Fibroblast of skin of scalp (primary cell): ENCODE measurements at places on chromosomes 13 and 19.

- no peak for DNase-seq
These were observed 25.0 kb downstream of the RFC3 start for GRCh38 chr13:33842986-33843385.

DNA sequence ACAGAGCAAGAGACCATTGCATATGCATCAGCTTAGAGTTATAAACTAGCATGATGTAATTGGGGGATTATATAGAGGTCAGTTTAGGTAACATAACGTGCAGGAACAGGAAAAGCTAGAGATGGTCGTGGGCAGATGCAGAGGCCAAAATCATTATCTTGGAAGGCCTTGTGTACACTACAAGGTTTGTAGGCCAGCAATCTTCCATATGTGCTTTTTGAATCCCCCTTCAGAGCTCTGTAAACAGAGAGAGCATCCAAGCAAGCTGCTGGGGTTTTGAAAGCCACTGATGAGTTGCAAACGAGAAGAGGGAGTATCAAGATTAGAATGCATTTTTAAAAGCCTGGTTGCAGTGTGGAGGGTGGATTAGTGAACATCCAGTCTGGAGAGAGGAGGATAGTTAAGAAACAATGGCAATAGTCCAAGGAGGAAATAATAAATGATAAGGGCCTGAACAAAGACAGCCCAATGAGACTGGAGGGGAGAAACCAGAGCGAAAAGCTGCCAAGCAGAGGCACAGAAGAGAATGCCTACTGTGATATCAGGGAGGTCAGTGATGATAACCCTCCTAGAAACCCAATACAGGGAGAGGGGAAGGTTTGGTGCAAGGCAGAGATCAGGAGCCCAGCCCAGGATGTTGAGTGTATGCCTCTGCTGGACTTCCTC, 109.6 kb downstream of the ZAR1L start:
- DNase-seq: no peak

DNA sequence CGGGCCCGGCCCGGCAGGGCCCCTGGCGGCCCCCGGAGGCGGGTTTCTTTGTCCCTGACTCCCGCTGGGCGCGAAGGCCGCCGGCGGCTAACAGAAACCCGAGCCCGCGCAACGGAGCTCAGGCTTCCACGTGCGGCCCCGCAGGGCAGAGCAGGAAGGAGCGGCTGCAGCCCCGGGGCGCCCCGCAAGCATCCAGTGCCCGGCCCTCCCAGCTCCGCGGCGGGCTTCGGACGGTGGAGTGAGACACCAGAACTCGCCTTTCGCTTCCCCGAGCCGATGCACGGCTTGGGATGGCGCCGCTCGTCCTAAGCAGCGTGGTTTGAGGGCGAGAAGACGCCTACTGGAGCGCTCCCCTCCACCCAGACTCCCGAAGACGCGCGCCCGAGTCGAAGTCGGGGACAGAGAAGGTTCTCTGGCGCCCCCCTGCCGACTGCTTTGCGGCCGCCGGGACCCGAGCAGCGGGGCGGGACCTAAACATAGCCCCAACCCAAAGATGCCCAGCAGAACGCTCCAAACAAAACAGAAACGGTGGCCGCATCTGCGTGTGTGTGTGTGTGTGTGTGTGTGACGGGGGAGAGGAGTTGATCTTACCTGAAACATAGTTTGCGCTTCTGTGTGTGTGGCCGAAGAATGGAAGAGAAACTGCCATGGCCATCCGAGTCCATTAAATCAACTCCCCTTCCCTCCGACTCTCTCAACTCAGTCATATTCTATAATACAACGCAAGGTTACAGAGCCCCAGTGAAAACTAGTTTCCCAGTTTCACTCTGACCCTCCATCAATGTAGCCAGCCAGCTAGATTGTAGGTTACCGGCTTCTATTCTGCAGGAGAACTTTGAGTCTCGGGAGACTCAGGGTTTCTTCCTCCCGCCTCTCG, 629 bp upstream of the FGF9 start:
- DNase-seq: peak; percentile 49

- DNase-seq: no peak
These were observed 416 bp downstream of the SLC25A42 start for GRCh38 chr19:19064098-19064722.

GRCh38 chr13:42707586-42707985, 73.8 kb upstream of the FAM216B start:
- DNase-seq: peak; percentile 79

- DNase-seq: peak; percentile 80
These were observed 20.1 kb upstream of the ZNRF4 start for GRCh38 chr19:5434970-5435641.

DNA sequence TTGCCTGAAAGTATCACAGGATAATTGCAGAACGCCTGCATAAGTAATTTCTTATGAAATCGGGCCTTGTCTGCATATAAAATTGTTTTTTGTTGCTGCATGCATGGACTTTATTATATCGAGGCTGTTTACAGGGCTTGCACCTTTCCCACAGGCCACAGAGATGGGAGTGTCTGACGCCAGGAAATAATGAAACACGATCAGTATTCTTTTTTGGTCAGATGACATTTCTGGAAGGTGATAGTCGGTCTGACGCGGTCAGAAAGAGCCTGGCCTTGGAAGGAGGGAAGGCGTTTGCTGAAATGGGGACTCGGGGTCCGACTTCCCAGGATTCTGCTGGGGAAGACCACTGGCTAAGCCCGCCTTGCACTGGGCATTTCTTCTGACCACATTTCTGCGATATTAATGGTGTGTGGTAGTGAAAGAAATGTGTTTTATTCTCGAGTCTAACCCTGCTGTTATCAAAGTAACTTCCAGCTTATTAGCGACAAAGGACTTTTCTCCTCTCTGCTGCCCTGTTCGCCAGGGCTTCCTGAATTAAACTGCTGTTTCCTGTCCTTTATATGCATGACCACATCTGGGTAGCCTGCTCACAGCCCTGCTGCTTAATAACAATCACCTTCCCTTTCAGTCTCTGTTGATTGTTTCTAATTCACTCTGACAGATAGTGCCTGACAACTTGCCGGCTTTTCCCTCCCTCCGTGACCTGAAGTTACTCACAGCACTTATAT, 11.6 kb upstream of the ZNF536 start:
- DNase-seq: no peak

DNA sequence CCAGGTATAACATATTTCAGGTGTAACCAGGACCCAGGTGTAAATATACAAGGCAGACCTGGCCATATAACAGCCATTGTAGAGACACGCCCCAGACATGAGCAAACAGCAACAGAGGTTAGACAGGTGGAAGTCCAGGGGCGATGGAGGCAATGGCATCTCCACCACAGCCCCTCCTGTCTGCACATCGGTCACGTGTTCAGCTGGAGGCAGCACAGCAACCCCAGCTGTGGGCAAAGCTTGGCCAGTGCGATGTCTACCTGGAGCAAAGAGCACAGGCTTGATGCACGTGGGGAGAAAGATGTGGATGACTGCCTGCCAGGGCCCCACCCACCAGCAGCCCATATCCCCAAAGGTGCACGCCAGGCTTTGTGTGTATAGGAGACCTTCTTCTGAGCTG, 4.4 kb downstream of the CYP4F2 start:
- DNase-seq: no peak

GRCh38 chr19:47013041-47013517, 6.6 kb upstream of the NPAS1 start:
- peak; percentile 72 for DNase-seq

GRCh38 chr13:35765366-35765765, 288.9 kb upstream of the MAB21L1 start:
- DNase-seq: no peak

DNA sequence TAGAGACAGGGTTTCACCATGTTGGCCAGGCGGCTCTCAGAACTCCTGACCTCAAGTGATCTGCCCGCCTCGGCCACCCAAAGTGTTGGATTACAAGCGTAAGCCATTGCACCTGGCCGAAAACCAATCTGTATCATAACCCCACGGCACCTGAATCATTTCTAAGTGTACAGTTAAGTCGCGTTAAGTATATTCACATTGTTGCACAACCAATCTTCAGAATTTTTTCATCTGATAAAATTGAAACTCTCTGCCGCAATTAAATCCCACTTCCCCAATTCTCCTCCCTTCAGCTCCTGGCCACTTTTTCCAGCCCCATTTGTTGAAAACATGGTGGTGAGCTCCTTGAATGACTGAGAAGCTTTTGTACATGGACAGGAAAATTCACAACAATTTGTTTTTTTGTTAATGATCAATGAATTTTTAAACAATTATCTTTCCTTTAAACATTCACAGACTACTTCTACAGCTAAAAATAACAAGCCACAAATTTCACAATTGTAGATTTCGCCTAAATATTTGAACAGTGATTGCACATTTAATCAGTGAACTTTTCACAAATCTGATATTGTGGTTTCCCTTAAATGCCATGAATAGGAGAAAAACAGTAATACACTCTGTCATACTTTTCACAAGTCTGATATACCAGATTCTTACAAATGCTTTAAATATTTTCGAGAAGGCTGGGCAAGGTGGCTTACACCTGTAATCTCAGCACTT, 13.8 kb downstream of the FGF21 start:
- DNase-seq: no peak

DNA sequence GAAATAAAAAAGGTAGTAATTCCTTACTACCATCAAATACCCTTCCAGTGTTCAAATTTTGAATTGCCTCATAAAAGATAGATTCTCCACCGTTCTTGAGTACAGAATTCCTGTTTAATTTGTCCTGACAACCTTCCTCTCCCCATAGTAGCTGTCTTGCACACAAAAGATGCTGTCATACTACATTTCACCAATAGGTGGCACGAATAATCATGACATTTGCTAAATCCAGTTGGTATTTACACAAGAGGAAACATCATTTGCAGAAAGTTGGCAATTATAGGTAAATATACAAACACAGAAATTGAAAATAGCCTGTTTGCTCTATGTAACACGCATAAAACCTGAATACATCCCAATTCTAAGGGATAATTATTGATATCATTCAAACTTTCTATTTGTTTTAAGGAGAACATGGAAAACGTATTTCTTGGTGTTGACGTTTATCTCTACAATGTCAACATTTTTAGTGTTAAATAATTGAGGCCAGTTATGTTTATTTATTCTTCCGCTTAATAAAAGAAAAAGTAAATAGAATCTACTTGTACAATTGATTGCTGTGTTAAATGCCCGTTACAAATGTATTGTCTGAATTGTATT, 58.3 kb upstream of the CLDN10 start:
- peak; percentile 56 for DNase-seq

DNA sequence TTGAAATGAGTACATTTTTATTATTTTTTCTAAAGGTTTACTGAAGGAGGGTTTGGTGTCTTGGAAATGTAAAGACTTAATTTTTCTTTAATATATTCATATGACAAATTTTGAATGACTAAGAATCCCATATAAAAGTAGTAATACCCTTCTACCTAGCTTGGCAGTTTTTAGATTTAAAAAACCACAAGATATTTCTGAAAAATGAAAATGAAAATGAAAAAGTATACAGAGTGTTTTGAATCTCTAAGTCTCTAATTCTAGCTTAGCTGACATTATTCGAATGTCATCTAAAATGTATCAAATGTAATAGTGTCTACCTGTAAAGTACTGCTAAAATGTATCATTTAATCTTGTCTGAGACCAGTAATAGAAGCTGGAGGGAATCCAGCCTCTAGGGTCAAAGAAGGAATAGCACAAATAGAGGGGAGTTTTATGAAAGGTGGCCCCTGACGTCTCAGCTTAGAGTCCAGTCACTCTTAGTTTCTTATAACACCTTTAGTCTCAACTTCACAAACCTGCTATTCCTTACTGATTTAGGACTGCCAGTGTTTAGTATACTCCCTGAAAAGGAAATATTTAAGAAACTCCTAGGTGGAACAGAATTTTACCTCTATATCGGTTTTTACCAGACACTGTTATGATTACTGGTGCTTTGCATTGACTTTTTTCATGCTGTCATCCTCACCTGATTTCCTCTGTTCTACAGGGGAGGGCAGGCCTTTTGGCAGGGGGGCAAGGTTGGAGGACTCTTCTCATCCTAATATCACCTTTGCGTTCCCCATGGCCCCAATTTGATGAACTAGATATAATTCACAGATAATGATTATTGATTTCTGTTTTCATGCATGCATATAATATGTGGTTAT, 16.2 kb upstream of the MIR17HG start:
- DNase-seq: no peak

DNA sequence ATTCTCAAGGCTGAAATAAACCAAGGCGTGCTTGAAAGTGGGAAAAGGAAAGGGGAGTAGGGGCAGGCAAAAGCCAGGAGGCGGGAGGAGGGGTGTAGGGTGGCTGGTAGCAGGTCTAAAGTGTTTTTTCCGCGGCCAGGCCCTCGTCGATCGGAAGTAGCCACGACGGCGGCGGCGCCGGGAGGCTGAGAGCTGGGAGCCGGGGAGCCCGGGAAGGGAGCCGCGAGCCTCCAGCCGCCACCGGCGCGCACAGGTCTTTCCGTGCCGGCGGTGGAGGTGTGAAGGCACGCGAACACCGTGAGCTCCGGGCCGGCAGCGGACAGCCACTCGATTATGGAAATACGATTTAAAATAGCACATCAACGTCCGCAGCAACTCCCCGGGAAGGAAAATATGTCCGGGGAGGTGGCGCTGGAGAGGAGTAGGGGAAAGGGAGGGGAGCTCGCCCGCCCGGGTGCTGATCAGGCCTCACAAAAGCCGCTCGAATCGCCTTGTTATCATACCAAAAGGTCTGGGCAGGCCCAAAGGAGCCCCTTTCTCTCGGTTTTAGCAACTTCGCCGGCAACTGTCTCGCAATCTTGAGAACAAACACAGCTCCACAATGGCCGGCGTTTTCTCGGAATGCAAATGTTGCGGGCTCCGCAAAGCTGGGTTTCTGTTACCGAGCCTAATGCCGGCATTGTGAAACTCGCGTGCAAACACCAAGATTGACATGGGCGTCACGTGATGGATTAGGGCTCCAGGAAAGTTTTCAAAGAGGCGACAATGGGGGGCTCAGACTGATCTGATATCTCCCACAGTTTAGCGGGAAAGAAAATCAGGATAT, 2.9 kb upstream of the PCDH8 start:
- peak; percentile 1 for DNase-seq

DNA sequence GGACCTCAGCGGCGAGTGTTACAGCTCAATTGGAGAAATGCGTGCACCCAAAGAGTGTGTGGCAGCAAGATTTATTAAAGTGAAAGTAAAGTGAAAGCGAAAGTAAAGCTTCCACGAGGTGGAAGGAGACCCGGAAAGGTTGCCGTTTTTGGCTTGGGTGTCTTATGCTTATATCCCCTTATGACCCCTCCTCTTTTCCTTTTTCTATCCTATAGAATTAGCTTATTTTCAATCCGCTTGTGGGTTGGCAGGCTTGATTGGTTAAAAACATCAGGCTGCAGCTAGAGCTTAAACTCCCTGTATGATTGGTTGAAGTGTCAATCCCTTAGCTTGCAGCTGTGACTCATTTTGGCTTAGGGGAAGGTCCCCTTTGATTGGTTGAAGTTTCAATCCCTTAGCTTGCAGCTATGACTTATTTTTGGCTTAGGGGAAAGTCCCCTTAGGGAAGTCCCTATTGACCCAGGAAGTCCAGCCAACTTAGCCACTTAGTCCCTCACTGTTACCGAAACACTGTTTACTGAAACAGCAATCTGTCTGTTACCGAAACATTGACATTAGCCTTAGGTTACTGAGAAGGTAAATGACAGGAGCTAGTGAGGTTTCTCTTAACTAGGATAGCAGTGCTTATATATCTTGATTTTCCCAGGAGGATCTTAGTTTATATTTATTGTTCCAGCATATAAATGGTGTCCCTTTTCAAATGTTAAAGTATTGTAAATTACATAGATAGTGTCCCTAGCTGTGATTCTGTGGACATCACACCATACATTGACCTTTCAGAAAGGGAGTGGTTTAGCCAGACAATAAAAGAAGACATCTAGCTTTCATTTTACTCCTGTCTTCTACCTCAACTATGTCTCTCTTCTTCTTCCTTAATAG, 575.8 kb downstream of the DACH1 start:
- DNase-seq: peak; percentile 0

GRCh38 chr13:30133996-30134395, 173.4 kb downstream of the KATNAL1 start:
- peak; percentile 17 for DNase-seq

GRCh38 chr13:28805193-28805819, 14.8 kb upstream of the MTUS2 start:
- no peak for DNase-seq
